NCI-H1092 (cell line): ENCODE measurements at places on chromosomes 6 and 20.

DNA sequence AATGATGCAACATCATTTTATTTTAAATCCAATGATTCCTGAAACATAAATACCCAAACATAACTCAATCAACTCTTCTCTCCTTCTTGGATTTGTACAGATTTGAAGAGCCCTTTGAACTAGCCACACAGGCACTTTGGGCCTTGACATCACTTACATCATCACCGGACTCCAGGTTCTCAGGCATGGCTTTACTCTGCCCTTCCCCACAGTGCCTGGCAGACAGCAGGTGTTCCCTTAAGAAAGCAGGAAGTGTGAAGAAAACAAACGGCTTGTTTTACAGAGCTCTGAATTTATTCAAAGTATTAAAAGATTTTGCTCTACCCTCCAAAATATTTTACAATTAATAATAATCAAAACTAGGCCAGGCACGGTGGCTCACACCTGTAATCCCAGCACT, 54.8 kb upstream of the GCM1 start:
- no peak for DNase-seq

- no peak for DNase-seq
Observed at GRCh38 chr6:145758113-145758512, 22.8 kb upstream of the EPM2A start.

DNA sequence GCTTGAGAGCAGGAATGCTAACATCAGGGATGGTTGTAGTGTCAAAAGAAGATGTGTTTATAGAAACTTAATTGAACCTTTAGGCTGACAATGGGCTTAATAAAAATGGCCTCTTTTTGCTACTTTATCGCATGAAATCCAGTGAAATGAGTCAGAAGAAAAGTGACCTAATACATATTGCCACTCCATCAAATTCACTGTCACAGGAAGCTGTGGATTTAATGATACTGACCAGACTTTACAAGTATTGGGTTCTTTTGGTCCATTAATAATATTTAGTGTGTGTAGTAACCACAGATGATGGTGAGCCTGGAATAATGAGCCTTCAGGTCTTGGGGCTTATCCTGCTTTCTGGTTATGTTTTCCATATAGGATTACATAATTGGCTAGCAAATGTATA, 231.8 kb upstream of the GMDS start:
- DNase-seq: no peak

DNA sequence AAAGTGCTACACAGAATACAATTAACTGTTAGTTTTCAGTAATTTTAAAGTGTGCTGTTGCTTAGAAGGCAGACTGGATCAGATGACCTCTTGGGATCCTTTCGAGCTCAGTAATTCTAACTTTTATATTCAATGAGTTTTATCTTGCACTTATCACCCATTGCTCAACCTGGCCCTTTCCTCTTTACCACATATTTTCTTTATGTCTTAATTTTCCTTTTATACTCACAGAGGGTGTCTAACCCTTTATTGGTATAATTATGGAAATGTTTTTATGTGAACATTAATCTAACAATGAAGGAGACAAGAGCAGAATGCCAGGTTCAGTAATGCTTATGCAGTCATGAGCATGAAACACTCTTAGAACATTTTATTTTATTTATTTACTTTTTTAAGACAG, 39.7 kb upstream of the CARMIL1 start:
- no peak for DNase-seq

- no peak for DNase-seq
Observed at GRCh38 chr6:133805876-133806275, 83.0 kb upstream of the TCF21 start.

GRCh38 chr6:34581561-34581920, 25.4 kb upstream of the SPDEF start:
- DNase-seq: no peak
